ENCODE measurements at places on chromosomes 1 and 21.

DNA sequence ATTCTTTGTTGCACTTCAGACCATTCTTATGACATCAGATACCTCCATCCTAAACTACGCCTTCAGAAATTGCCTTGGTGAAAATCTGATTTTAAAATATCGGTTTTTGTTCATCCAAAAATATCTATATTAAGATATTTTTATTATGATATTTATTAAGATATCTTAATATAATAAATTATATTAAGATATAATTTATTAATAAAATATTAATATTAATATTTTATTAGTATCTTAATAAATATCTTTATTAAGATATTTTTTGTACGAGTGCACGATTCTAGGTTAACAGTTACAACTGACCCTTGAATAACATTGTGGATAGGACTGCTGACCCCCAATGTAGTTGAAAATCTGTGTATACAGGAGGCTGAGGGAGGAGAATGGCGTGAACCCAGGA is 20.9 kb downstream of the PADI4 start:
- DNase-seq, result no peak

- DNase-seq, result no peak
Observed at GRCh38 chr1:211874521-211875347, 44.2 kb upstream of the LPGAT1 start.

- no peak for DNase-seq
Observed at GRCh38 chr1:11620924-11621323, 33.3 kb downstream of the FBXO2 start.

GRCh38 chr1:236321101-236321500 is 39.3 kb upstream of the ERO1B start:
- DNase-seq, result no peak

DNA sequence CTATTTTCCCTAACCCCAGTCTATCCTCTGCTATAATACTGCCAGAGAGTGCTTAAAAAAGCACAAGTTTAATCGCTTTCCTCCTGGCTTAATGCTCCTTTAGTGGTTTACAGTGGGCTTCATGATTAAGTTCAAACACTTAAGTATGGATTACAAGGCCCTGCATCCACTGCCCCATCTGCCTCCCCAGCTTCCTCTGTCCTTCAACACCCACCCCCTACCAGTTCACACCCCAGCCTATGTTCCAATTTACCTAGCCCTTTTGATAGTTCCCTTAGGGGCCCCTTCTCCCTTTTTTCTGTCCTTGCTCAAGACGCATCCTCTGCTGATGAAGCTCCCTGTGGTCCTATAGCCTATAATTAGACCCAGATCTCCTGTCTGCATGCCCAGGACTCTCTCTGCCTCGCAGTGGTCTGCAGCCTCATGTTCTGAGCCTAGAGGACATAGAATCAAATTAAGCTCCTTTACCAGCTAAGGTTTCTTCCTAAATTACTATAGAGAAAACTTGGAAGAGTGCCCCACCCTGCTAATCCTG is 212.5 kb downstream of the FGGY start:
- DNase-seq, result no peak

GRCh38 chr1:75506976-75507375 is 103.9 kb downstream of the SLC44A5 start:
- no peak for DNase-seq
